ENCODE measurements at places on chromosomes 5 and 9.

DNA sequence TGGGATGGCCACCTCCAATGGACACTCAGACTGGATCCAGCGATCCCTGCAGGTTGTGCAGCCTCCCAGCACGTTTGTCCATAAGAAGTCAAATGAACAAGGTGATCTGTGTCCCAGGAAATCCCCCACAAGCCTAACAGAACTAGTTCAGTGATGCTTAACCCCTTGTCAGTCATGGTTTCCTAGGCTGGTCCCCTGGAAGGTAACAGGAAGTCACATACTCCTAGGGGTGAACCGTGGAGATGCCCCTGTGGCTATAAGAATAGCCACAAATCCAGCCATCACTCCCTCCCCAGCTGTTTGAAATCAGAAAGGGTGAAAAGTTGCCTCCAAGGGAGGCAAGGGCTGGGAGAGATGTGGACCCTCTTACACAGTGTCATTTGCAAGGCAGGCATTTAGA lies 22.5 kb downstream of the PAX5 start:
- no peak for DNase-seq

- no peak for DNase-seq
Observed at GRCh38 chr5:180311216-180311615, 19.3 kb upstream of the MAPK9 start.

GRCh38 chr9:77765781-77766259 lies 117.7 kb upstream of the GNA14 start:
- no peak for DNase-seq

- DNase-seq = no peak
Observed at GRCh38 chr5:59001154-59001553, 418.3 kb downstream of the RAB3C start.

- DNase-seq = no peak
Observed at GRCh38 chr5:74400067-74400466, 240.5 kb downstream of the ENC1 start.

GRCh38 chr5:132202711-132203463 lies 24.8 kb downstream of the P4HA2 start:
- no peak for DNase-seq

- DNase-seq = peak; percentile 39
Observed at GRCh38 chr5:158435161-158435616, 576.2 kb upstream of the CLINT1 start.

- DNase-seq = no peak
Observed at GRCh38 chr5:157918811-157919742, 60.1 kb upstream of the CLINT1 start.

DNA sequence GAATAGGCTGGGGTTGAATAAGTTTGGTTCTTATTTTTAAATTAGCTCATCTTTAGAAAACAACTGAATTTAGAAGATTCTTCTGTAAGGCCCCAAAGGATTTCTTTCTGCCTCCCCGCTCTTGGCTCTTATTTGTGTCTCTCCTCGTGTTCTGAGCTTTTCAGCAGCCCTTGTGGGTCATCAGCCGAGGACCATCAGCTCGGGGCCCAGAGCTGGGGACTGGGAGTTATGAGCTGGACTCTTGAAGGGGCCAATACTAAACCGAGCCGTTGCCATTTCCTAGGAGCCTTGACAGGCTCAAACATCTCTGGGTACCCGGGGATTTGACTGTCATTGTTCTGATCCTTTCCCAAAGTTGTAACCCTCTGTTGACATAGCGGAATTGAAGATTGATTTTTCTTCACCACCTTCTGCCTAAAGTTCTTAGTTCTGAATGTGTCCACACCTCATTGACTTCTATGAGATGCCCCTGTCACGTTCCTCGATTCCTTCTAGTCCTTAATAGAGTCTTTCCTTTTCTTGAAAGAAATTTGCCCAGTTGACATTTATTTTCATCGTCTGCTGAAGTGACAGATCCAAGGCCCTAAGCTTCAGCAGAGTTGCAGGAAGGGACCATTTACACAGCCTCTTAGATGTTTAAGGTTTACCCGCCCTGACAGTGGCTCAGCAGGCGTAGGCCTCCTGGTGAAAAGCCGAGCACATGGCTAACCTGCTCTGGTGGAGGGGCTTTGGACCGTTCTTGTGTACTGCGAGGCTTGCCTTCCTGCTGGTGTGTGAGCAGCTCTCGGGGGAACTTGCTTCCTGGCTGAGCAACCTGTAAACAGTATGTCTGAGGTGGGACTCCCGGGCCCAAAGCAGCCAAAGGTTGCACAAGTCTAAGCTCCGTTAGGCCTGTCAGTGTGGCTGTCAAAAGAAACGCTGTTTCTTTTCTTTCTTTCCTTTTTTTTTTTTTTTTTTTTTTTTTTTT lies 24.0 kb downstream of the ABL1 start:
- no peak for DNase-seq

DNA sequence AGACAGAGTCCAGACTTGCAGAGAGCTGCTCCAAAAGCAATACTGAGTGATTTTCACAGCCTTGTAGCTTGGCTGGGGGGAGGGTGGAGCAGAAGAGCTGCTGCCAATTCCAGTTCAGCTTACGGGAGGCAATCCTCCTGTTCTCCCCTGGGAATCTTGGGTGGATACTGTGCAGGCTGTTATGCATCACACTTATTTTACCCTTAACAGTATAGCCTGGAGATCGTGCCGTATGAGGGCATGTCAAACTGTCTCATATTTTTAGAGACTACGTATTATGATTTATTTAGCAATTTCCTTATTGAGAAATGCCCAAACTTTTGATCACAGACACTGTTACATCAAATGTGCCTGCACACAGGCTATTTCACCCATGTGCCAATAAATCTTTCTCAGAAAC lies 85.2 kb downstream of the BASP1 start:
- DNase-seq = peak; percentile 76

- no peak for DNase-seq
Observed at GRCh38 chr5:13932561-13932960, 11.9 kb downstream of the DNAH5 start.

GRCh38 chr5:144971108-144971850 lies 800.6 kb downstream of the KCTD16 start:
- DNase-seq = no peak

DNA sequence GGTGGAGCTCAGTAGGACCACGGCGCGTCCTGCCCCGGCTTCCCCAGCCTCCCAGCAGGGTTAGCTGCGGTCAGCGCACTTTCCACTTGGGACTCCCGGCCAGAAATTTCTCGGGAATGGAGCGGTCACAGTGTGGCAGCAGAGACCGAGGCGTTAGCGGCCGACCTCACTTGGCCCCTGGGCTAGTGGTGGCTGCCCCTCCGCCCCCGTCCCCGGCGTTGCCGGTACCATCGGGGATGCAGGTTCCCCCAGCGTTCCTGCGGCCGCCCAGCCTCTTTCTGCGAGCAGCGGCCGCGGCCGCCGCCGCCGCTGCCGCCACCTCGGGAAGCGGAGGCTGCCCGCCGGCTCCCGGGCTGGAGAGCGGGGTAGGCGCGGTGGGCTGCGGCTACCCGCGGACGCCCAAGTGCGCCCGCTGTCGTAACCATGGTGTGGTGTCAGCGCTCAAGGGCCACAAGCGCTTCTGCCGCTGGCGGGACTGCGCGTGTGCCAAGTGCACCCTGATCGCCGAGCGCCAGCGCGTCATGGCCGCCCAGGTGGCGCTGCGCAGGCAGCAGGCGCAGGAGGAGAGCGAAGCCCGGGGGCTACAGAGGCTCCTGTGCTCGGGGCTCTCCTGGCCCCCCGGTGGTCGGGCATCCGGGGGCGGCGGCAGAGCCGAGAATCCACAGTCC lies 460 bp downstream of the DMRTA1 start:
- DNase-seq = peak; percentile 29

DNA sequence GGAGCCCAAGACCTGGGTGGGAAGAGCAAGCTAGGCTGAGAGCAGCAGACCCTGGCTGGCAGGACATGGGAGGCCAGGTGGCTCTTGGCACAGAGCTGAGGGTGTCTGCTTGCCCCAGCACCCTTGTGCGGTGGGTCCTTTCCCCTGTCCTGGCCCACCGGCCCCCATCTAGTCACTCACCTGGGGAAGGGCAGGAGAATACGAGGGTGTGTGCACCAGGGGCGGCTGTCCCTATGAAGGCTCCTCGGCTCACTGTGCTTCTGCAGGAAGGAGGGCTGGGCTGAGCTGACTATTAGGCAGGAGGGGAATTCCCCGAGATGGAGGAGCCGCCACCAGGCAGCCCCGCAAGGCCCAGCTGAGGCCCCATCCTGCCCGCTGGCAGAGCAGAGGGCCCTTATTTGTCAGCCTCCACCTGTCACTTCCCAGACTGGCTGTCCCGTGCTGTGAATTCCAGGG lies 6.1 kb upstream of the TNIP1 start:
- DNase-seq = no peak

DNA sequence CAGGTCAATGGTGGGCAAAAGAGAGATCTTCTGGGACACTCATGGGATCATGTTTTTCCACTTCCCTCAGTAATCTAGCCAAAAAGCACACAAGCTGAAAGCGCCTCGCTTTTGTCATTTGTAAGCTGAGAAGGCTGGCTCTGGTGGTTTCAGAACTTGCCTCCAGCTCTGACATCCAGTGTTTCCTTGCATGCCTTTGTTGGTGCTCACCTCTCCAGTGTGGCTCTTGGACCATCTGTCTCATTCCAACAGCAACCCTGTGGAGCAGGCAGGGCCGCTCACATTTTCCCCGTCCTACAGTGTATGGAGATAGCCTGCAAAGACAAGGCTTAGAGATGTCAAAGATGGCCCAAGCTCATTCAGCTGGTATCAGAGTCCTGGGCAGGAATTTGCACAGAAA lies 160.8 kb upstream of the KLF4 start:
- peak; percentile 93 for DNase-seq

DNA sequence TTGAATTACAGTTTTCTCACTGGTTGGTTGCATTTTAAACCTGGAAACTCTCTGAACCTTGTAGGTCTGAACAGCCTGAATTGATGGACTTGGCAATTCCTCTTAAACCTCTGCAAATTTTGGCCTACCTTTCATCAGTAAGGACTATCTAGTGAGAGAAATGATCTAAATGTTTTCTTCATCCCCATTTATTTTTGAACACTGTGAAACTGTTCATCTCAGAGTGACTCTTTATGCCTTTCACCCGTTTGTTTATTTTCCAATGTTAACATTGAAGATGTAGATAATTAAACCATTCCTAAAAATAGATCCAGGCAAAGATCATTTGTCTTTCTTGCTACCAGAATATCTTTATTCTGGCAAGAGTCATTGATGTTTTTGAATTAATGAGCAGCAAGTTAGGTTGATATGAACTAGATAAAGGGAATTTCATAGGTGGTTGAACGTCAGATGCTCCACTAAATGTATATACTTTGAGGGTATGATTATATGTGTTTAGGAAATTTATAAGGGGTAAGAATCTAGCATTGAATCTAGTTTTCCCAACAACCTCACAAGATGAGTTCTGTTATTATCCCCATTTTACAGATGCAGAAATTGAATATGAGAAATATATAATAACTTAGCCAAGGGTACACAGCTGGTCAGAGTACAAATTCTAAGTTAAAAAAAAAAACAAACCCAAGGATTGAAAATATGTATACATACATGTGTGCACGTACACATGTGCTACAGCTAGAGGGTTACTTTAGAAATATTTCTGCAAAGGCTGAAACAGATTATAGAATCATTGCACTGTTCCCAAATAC lies 3.4 kb downstream of the CPEB4 start:
- no peak for DNase-seq

GRCh38 chr9:127390563-127390962 lies 6.4 kb upstream of the SLC2A8 start:
- no peak for DNase-seq

GRCh38 chr5:108266242-108266641 lies 115.7 kb downstream of the FBXL17 start:
- peak; percentile 15 for DNase-seq

- peak; percentile 12 for DNase-seq
Observed at GRCh38 chr9:21154018-21154608, 12.3 kb downstream of the IFNA21 start.

DNA sequence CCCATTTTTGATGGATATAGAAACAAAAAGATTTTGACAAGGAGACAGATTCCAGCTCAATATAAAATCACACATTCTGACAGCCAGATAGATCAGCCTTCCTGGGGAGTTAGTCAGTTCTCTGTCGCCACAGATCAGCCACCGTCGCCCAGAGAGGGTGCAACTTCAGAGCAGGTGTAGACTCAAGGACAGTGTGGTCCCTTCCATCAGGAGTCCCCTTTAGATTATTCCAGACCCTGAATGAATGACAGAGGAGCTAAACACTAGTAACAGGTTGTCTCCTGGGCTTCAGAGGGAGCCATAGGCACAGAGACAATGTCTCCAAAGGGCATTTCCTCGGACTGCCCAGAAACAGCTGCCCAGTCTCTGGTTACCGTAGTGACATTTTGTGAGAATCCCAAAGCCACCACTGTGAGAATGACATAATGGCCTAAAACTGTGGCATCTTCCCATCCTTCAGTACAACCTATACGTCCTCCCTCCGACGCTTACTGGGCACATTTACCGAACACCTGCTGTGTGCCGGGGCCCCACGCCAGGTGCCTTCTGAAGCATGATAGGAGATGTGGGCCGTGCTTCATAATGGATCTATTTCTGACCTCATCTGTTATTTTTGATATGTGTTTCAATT lies 47.4 kb upstream of the SLC2A8 start:
- no peak for DNase-seq

GRCh38 chr5:129963359-129963758 lies 59.1 kb downstream of the CHSY3 start:
- DNase-seq = peak; percentile 96

DNA sequence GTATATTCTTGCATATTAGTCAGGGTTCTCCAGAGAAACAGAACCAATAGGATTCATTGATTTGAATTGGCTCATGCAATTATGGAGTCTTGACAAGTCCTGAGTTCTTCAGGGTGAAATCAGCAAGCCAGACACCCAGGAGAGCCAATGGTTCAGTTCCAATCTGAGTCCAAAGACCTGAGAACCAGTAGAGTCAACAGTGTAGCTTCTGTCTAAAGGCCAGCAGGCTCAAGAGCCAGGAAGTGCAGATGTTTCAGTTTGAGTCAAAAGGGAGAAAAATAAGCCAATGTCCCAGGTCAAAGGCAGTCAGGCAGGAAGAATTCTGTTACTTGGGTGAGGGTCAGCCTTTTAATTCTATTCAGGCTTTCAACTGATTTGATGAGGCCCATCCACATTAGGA lies 37.8 kb upstream of the ANKRD34B start:
- no peak for DNase-seq

GRCh38 chr5:174843263-174844250 lies 119.2 kb downstream of the MSX2 start:
- DNase-seq = no peak

DNA sequence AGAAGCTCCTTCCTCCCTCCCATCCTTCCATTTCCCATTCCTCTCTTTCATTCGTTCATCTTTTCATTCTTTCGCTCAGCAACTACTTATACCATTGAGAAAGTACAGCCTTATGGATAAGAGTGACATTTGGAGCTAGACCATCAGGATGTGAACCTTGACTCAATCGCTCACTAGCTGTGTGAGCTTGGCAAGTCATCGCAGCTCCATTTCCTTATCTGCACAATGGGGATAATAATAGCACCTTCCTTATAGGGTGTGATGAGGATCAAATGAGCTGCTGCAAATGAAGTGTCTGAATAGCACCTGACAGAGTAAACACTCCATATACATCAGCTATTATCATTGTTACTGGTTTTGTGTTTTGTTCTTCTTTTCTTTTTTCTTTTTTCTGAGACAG lies 28.1 kb upstream of the SYNPO start:
- no peak for DNase-seq

- no peak for DNase-seq
Observed at GRCh38 chr9:89598363-89598713, 6.5 kb upstream of the GADD45G start.

Measured in fibroblast of skin of back (primary cell).